Activated CD8-positive, alpha-beta T cell treated with anti-CD3 and anti-CD28 coated beads for 36 hours (primary cell): ENCODE measurements at places on chromosomes 6 and 20.

GRCh38 chr6:33017694-33018353, 8.4 kb upstream of the HLA-DOA start:
- no peak for DNase-seq

DNA sequence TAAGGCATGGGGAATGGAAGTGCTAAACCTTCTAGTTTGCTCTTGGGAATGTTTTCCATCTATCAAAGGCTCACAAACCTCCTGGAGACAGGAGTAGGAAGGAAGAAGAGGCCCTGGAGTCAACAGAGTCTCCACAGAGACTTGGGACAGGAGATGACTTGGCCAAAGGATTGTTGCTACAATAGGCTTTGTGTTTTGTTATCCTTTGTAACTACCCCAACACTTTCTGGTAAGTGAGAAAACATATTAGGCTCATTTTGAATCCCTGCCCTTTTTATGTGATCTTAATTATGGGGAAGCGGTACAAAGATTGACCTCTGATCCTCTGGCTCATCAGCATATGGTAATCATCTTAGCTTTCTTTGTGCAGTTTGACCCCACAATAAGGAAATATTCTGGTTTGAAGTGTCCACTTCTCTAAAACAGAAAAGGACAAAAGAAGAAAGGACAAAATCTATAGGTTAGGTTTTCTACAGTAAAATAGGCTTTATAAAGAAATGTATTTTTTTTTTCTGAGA, 24.1 kb upstream of the GTF3C6 start:
- DNase-seq, result no peak

- DNase-seq, result no peak
These were observed 63.1 kb downstream of the COL12A1 start for GRCh38 chr6:75142721-75143120.

DNA sequence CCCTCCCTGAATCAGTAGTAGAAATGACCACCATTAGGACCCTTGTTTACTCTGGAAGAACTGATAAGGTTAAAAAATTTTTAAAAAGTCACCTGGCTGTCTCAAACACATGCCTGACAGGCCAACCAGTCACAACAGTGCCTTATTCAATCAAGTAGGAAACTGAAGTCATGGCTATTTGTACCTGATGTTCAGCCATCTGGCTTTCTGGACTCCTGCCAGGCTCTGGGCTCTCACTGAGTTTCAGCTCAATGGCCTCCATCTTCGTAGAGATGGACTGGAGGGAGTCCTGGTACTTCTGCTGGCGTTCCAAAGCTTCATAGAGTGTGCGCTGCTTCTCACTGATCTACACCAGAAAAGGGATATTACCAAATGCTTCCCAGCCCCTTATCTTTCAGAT, 343.8 kb downstream of the SYNE1 start:
- no peak for DNase-seq

GRCh38 chr6:140344142-140344913, 969.9 kb upstream of the CITED2 start:
- DNase-seq, result no peak
